RPMI7951 (cell line): ENCODE measurements at places on chromosomes 4 and X. TPM values are rescaled to one million over a fixed set of nuclear protein-coding genes. Genes with fewer than 3 reads are reported as not detected.

DNA sequence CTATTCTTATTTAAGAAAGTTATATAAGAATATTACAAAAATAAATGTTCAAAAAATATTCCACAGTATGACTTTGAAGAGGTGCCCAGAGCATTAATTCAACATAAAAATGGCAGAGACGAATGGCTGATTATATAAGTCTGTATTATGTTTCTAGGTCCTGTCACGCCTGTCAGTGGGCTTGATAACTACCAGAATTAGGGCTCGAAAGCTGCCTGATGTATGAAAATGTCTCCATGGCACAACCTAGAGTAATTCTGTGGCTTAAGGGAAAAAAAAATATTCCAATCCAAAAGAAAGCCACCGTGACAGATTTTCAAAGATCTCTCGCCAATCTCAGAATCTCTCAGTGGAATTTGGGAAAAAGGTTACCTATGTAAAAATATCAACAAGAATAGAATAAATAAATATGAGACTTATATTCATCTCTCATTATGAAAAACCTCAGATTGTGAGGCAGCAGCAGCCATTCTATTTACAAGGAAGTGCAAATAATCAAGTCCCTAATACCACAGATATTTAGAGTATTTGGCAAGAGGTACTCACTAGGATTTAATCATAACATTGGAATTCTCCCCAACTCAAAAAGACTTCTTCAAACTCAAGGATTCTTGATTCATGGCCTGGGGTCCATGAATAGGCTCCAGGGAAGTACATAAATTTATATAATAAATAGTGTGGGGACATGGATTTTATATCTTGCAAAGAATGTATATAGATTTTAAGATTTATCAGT, 489.1 kb upstream of the INTU start:
- DNase-seq: peak; percentile 15

DNA sequence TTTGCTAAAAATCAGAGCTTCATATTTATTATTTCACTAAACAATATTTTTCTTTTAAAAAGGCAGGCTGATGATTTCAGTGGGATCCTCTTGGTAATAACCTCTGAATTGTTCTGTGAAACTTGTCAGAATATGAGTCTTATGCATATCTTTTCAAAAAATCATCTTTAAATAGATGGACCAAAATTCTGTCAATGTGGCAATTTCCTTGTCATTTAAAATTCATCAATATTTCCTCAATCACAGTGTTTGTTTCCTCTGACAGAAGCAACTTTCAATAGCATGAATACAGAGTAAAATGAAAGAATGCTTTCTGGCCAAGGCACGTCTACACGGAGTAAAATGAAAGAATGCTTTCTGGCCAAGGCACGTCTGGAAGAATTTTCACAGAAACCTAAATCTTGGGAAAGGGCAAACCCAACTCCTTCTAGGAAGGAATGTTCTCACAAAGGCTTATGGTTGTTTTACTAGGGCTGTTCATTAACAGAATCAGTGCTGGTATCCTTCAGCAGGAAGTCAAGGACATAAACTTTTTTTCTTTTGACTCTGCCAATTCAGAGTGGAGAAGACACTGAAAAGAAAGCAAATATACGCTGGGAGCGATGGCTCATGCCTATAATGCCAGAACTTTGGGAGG, 99.0 kb upstream of the GPR34 start:
- DNase-seq: no peak

The GPC3 gene
- total RNA-seq: 0.49 and 0.84 TPM in 2 replicates

The MAGEA10 gene
- 0.60 and 0.88 TPM in 2 replicates for total RNA-seq

The TMPRSS11A gene
- total RNA-seq: not detected in 2 replicates

The LRCH2 gene
- total RNA-seq: not detected in 2 replicates

- DNase-seq: no peak
These were observed 9.1 kb downstream of the ZCCHC4 start for GRCh38 chr4:25321703-25322102.

GRCh38 chrX:113790987-113791386, 792.9 kb upstream of the HTR2C start:
- no peak for DNase-seq

DNA sequence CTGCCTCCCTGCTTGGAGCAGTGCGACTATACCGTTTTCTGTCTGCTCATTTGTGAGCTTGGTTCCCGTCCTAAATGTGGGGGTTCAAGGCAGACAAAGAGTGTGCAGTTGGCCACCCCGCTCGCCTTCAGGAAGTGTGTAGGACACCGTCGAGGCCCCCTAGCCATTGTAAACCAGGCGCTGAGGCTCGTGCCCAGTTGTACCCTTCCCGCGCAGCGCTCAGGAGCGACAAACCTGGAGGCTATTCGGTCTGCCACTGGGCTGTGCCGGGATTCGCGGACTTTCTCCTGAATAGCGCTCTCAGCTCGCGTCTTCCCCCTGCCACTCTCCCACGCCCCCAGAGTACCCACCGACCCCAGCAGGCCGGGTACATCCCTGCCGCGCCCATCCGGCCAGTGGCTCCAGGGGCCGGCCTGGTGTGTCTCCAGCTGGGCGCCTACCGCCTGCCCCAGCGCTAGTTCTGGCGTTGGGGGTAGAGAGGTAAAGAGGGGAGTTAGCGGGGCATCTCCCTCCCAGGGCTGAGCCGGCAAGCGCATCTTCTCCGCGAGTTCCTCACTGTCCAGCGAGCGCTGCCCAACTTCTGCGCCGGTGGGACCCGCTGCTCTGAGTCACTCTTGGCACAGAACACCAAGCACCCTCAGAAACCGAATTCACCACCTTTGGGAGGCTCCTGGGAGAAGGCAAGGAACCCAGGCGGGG, 880 bp upstream of the LONRF3 start:
- DNase-seq: peak; percentile 5

The NUDT10 gene
- 0.68 and 0.96 TPM in 2 replicates for total RNA-seq

The ETDB gene
- total RNA-seq: not detected in 2 replicates

The LRP2BP gene
- total RNA-seq: 0.48 and 0.68 TPM in 2 replicates

GRCh38 chr4:61783050-61783449, 582.9 kb downstream of the ADGRL3 start:
- no peak for DNase-seq

The UTP14A gene
- 16.5 and 17.0 TPM in 2 replicates for total RNA-seq

DNA sequence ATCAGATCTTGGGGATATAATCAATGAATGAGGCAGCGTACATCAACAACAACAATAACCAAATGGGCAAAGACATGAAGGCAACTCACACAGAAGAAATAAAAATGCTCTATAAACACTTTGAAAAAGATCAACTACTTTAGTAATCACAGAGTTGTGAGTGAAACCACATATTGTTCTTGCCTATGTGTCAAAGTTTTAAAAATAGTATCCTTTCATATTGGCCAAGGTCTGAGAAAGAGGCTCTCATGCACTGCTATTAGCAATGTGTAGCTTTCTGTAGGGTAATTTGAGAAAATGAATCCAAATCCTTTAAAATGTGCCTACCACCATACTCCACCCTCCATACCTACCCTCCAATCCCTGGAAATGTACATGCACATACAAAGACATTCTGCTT, 25.0 kb downstream of the COQ2 start:
- DNase-seq: no peak

The STK32B gene
- 11.7 and 13.7 TPM in 2 replicates for total RNA-seq

GRCh38 chr4:24896056-24896455, 16.8 kb downstream of the CCDC149 start:
- no peak for DNase-seq

DNA sequence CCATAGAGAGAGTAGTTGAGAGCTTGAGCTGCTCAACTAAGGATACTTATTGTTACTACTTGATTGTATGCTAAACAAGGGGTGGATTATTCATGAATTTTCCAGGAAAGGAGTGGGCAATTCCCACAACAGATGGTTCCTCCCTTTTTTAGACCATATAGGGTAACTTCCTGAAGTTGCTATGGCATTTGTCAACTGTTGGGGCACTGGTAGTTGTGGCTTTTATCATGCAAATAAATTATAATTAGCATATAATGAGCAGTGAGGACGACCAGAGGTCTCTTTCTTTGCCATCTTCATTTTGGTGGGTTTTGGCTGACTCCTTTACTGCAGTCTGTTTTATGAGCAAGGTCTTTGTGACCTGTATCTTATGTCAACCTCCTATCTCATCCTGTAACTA, 1403.5 kb upstream of the PABPC4L start:
- DNase-seq: no peak

The FREM3 gene
- total RNA-seq: not detected in 2 replicates

The SERTM2 gene
- total RNA-seq: not detected in 2 replicates

The GRPR gene
- 0.20 and 0.60 TPM in 2 replicates for total RNA-seq

The PABPC1L2B gene
- total RNA-seq: not detected in 2 replicates

The TECRL gene
- total RNA-seq: not detected in 2 replicates

DNA sequence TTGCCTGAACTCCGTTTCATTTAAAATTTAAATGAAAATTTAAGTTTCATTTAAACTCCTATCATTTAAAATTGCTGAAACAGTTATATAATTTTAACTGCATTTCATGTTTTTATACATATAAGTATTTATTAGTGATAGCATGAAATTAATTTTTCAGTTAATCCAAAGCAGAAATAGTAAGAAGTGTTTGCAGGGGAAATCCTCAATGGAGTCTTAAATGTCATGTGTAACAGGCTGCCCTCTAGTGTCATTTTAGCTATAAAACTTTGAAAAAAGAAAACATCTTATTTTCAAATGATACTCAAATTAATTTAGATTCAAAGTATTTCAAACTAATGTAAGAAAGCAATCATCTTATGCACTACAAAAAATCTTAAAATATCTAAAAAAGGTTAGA, 27.2 kb downstream of the TAPT1 start:
- DNase-seq: peak; percentile 10

DNA sequence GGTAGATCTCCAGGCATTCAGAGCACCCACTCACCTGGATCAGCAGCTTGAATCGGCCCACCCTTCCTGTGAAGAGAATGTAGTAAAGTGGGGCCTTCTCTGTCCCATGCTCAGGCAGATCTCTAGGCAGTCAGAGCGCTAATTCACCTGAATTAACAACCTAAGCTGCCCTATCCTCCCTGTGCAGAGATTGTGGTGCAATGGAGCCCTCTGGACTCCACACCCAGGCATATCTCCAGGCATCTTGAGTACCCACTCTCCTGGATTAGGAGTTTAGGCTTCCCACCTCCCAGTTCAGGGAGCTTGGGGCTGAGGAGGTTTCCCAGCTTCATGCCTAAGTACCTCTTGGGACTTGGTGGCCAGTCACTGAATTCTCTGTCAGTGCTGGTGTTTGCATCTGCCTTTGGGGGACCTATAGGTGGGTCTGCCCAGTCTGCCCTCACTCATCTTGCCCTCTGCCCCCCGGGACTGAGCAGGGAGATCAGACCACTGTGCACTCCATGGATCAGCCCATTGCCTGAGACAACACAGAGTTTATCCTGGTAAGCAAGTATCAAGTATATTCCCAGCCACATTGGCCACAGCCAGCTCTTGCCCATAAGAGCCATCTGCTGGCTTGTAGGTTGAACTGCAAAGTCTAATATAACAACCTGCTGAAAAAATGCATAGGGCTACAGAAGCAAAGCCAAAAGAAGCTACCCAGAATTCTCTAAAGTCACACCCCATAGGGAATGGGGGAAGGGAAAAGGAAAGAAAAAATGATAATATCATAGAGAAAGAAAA, 372.9 kb downstream of the KLHL13 start:
- DNase-seq: no peak

The PSAPL1 gene
- total RNA-seq: under 0.01 TPM in 1 of 2 replicates, not detected in the other

- peak; percentile 49 for DNase-seq
These were observed 27.9 kb upstream of the KIAA1210 start for GRCh38 chrX:119155416-119156035.

The CCNA2 gene
- total RNA-seq: 187 and 194 TPM in 2 replicates

- peak; percentile 61 for DNase-seq
These were observed 5.2 kb downstream of the SH3KBP1 start for GRCh38 chrX:19882066-19882775.

- DNase-seq: no peak
These were observed 94.1 kb upstream of the WDR17 start for GRCh38 chr4:175971388-175972179.
